ENCODE measurements at places on chromosomes 1 and 21.
A peak's percentile ranks its signal among the peaks of the same experiment; 100 is the strongest.

GRCh38 chr1:212162635-212163034 is 122.6 kb upstream of the PPP2R5A start:
- DNase-seq, result no peak

- DNase-seq, result no peak
These were observed 42.4 kb upstream of the PBX1 start for GRCh38 chr1:164516591-164516990.

- no peak for DNase-seq
These were observed 100.0 kb upstream of the SLC44A3 start for GRCh38 chr1:94719926-94720793.

DNA sequence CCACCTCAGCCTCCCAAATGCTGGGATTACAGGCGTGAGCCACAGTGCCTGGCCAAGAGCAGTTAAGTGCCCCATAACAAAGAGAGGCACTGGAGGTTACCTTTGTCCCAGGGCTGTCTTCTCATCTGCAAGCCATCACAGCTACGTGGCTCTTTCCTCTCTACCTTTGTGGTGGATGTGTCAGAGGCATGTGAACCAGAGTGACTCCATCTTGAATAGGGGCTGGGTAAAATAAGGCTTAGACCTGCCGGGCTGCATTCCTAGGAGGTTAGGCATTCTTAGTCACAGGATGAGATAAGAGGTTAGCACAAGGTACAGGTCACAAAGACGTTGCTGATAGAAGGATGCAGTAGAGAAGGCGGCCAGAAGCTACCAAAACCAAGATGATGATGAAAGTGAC is 59.4 kb upstream of the POU2F1 start:
- no peak for DNase-seq

GRCh38 chr1:202135221-202135721 is 9.3 kb downstream of the ARL8A start:
- no peak for DNase-seq

DNA sequence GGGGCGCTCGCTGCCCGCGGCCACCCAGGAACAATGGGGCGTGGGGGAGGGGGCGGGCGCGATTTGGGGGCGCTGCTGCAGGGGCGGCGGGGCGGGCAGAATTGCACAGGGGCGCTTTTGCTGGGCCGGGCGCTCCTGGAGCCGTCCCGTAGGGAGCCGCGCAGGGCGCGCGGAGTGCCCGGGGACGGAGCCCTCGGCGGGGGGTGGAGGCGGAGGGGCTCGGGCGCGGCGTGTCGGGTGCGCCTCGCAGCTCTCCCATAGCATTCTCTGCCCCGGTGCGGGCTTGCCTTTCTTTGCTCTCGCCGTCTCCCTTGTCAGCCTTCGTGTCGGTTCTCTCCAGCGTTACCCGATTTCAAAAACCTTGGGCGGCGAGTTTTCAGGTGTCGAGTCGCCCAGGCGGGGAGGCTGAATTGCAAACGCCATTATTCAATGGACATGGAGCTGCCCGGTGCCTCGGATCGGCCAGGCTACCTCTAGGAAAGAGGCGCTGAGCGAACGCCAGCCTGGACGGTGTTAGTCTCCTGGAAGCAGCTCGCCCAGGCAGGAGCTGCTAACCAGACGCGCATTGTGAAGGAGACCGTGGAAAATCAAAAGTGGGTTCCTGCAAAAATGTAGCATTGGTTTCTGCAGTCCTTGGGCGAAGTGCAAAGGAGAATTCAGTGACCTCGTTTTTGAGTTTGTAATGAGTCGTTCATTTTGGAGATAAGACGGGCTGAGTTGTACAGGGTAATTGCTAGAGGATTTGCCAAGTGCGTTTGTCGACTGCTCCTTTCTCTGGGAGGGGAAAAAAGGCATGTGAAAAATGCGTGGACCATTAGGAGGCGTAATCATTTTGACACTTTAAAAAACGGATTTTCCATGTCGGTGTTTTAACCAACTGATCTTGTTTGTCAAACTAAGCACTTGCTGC is 626 bp downstream of the CXADR start:
- no peak for DNase-seq

DNA sequence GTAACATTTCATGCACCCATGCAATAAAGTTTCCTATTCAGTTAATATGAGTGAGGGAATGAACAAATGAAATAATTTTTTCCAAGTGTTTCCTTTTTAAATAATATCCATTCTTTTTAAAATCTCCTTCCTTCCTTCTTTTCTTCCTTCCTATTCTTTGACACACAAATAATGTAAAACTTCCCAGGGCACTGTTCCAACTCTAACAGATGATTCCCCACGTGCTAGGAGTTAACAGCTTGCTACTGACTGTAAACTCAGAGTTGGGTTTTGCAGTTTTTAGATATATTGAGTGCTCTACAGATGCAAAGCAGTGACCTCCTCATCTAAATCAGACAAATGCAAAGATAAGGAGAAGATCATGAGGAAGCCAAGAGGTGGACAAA is 54.0 kb upstream of the POU2F1 start:
- DNase-seq, result no peak

GRCh38 chr1:227759341-227760300 is 24.4 kb downstream of the SNAP47 start:
- DNase-seq, result no peak

DNA sequence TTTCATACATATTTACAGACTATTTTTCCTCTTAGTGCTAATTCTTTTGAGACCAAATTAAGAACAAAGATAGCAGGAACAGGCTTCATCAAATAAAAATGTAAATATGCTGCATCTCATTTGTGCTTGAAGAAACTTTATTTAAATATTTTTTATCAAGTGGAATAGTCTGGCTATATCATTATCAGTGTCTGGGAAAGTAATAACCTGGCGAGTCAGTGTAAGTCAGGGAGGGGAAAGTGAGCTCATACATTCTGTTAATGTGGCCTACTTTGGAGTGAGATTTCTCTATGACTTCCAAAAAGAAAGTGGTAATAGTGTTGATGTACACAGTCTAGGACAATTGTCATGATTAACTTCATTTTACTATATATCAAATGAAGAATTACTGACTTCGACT is 1045.1 kb downstream of the ADGRL2 start:
- no peak for DNase-seq

DNA sequence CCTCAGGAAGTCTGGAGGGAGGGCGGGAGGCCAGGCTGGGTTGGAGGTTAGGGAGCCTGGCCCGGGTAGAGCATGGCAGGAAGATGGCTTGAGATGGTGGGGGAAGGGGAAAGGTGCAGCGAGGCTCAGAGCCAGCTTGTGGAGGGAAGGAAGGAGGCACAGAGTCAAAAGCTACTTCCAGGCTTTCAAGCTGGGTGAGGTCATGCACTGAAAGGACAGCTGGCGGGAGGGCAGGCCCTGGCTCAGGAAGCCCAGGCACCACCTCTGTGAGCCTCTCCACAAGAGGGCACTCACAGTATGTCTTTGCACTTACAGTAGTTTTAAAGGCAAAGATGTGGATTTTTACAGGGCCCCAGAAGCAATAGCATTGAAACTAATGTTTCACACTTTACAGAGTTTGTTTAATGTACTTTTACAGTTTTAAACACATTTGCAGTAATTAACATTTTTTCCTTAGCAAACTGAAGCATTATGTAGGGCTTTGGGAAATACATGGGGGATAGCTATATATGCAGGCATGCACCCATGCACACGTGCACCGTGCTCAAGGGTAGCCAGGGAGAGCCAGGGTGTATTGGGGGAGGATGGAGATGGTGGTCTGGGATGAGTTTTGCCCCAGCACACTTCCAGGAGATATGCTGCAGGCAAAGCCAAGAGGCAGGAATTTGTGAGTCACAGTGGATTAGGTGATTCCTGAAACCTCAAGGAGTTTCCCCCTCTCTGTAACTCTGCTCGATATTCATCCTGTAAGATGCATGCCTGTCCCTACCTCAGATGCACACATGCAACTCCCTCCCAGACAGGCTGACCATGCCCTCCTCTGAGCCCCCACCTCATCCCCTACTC is 6.1 kb upstream of the ADAM15 start:
- no peak for DNase-seq

DNA sequence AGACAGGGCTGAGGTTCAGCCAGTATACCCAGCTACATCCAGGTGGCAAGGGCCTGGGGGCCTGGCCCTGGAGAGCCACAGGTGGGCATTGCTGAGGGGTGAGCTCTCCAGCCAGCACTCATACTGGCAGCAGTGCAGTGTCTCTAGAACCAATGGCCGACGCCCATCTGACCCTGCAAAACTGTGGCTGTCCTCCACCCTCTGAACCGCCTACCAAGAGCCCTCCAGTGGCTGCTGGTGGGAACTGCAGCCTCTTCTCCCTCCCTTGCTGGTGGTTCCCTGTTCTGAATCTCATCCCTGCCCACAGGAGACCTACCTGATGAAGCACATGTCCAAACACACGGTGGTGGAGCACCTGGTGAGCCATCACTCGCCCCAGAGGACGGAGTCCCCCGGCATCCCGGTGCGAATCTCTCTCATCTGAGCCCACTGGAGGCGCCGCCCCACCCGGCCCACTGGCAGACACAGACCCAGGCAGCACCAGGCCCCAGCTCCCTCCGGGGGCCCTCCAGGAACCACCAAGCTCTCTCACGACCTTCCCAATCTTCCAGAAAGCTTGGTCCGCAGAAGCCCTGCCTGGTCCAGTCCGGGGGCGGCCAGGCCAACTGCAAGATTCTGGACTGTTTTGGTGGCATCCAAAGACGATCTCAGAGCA is 22.1 kb downstream of the A3GALT2 start:
- peak; percentile 32 for DNase-seq

DNA sequence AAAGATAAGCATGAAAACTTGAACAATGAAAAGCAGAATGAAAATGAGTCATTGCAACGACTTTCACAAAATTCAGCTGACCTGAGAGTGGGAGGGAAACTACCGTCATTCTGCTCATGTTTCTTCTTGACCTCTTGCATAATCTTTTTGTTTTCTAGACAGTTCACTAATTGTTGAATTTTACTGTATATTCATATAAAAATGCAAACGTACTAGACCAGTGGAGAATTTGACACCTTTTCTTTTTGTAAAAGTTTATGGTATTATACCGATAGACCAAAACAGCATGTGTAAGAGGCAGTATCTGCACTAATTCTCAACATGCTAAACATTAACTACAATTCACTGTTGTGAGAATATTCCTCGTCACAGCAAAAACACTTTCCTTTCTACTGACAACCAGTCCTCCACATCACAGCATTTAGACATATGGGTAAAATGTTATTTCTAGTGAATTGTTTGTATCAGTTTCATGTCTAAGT is 137.8 kb downstream of the GREM2 start:
- DNase-seq, result no peak

GRCh38 chr1:36023098-36023769 is 60.7 kb upstream of the TEKT2 start:
- no peak for DNase-seq

DNA sequence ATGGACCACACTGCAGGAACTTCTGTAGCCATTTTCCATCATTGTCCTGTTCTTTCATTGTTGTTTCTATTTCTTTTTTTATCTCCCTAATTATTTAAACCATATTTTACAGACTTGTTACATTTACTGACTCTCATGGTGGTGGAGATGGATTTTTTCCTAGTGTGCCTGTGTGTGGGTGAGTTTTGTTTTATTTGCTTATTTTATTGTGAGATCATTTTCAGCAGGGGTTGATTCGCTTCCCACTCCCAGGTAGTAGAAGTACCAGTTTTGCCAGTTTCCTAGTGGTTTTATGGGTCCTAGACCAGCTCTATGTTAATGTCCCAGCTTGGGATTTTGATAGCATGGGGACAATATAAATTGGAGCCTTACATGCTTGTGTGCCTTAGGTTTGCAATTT is 80.0 kb upstream of the BACH1 start:
- DNase-seq, result no peak

DNA sequence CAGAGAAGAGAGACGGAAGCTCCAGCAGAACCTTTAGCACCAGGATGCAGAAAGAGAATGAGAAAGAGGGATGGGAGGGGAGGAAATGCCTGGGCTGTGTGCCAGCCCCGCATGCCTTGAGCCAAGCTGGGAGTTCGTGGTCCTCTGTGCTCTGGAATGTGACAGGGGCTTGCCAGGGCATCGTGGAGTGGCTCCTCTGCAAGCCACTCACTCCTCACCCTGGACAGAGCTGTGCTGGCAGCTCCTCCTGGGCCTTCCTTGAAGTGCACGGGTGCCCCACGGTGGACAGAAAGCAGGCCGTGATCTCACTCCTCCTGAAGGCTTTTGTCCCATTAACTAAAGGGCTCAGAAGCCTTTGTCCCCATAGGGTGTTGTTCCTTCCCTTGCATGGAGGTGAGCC is 34.8 kb upstream of the PRELP start:
- no peak for DNase-seq

GRCh38 chr1:153307221-153307600 is 5.5 kb downstream of the PGLYRP3 start:
- DNase-seq, result no peak

DNA sequence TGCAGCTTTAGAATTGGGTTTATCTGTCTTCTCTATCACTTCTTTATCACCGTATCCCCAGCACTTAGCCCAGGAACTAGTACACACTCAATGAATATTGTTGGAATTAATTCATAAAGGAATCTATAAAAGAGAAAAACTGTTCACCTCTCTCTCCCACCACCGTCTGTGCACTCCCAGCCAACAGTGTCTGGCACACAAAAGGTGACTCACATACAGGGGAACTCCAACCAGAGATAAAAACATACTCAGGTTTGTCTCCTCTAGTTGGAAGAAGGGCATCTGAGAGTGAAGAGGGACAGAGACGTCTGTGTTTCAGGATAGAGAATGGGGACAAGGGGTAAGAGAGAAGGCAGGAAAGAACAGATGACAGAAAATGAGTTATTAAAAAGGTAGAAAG is 10.0 kb downstream of the ITLN1 start:
- DNase-seq, result no peak

DNA sequence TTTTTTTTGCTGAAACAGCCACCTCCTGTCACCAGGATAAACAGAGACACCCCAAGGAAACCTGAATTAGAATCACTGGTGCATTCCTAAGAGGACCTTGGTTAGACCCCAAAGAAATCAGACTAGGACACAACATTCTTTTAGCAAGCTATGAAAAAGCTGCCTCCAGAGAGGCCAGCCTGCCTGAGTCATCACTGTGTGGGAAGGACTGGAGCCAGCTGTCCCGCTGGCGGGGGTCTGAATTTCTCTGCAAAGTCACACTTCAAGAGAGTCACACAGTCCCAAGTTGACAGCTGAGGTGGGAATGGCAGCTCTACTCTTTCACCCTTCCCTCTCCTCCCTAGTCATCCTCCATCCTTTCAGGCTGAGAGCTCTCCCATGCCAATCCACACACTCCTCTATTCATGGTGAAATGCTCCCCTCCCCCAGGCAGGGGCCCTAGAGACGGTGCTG is 405.0 kb upstream of the POU3F1 start:
- DNase-seq, result no peak

DNA sequence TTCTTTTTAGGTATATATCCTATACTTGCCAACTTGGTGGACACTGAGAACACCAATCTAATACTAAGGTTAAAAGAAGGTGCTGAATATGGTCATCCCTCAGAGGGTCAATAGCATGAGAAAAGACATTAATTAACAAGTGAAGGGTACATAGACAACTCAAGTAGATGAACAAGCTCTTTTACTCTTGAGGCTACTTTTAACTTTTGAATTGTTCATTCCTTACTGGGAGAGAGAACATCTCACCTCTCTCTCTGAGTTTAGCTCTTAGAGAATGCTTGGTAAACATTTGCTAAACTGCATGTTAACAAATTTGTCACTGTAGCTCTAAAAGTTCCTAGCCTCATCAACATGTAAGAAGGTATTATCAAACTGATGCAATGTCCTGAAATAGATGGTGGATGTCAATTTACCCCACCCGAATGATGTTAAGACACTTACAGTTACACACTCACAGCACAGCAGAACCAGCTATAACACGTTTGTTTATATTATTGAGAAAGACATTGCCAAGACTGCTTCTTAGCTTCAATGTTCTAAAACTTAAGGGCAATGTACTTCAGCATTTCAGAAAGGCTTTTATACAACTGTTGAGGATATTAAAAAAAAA is 35.9 kb downstream of the HEATR1 start:
- DNase-seq, result no peak
